Activated CD4-positive, alpha-beta T cell treated with anti-CD3 and anti-CD28 coated beads, Interleukin-2, amount 10 ng/mL, durations not matched to agents 24 days and 14 days (primary cell): ENCODE measurements at places on chromosomes 7 and 10.

DNA sequence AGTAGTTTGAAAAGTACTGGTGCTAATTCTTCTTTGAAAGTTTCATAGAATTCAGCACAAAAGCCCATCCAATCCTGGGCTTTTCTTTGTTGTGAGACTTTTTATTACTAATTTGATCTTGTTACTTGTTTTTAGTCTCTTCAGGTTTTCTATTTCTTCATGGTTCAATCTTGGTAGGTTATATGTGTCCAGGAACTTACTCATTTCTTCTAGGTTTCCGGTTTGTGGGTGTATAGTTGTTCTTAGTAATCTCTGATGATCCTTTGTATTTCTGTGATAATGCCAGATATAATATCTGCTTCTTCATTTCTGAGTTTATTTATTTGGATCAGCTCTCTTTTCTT lies 147.5 kb downstream of the RTKN2 start:
- no peak for DNase-seq

DNA sequence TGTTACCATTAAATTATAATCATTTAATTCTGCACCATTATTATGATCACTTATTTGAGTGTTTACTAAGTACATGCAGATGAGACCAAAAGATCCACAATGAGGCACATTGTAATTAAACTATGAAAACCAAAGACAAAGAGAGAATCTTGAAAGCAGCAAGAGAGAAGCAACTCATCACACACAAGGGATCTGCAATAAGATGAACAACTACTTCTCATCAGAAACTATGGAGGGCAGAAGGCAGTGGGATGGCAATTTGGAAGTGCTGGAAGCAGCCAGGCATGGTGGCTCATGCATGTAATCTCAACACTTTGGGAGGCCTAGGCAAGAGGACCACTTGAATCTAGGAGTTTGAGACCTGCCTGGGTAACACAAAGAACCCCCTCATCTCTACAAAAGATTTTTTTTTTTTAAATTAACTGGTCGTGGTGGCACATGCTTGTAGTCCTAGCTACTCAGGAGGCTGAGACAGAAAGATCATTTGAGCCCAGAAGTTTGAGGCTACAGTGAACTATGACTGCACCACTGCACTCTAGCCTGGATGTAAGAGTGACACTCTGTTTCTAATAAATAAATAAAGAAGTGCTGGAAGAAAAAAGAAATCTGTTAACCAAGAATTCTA lies 47.7 kb downstream of the CDK6 start:
- DNase-seq = no peak

DNA sequence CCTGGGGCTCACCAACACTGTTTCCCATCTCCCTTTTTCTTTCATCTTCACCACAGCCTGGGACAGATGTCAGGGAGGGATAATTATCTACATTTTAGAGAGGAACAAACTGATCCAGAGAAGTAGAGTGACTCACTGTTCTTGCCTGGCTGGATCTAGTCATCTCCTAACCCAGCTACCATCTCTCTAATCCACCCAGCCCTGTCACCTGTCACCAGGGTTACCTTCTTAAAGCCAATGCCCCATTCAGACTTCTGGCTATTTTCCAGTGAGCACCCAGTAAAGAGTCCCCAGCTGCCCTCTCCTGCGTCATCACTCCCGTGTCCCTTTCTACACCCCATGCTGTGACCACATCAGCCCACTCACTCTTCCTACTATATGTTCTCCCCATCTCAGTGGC lies 68.4 kb upstream of the DUSP5 start:
- DNase-seq = no peak

DNA sequence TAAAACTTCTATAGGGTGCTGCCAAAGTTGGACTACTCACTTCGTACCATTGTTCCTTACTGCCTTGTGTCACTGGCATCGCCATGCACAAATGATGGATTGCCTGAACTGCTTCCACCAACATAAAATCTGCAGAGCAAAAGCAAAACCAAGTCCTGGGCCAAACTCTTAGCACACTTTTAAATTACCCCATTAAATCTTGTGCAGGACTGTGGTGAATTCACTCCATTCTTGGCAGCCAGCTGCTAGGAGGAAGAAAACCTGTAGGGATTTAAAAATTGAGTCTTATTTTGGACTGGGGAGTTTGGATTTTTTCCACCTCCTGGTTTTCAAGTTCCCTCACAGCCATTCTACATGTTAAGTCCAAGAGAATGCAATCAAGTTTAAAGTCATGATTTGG lies 646.9 kb downstream of the SORCS3 start:
- no peak for DNase-seq

- no peak for DNase-seq
Measured at GRCh38 chr7:70426249-70426880, 705.6 kb upstream of the GALNT17 start.

DNA sequence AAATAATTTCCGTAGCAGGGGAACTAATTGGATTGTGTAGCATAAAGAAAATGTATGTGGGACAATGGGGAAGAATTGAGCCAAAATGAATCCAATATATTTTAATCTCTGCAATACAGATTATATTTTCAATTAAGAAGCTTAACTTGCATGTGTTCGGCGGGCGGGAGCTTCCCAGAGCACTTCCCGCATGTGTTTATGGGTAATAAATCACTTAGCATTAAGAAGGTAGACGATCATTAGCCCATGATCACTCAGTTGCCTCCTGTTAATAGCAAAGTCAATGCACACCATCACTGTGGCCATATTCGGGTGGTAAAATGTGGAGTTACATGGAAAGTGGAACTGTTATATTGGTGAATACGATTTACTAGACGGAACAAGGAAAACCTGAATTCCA lies 122.9 kb upstream of the INSYN2A start:
- no peak for DNase-seq

DNA sequence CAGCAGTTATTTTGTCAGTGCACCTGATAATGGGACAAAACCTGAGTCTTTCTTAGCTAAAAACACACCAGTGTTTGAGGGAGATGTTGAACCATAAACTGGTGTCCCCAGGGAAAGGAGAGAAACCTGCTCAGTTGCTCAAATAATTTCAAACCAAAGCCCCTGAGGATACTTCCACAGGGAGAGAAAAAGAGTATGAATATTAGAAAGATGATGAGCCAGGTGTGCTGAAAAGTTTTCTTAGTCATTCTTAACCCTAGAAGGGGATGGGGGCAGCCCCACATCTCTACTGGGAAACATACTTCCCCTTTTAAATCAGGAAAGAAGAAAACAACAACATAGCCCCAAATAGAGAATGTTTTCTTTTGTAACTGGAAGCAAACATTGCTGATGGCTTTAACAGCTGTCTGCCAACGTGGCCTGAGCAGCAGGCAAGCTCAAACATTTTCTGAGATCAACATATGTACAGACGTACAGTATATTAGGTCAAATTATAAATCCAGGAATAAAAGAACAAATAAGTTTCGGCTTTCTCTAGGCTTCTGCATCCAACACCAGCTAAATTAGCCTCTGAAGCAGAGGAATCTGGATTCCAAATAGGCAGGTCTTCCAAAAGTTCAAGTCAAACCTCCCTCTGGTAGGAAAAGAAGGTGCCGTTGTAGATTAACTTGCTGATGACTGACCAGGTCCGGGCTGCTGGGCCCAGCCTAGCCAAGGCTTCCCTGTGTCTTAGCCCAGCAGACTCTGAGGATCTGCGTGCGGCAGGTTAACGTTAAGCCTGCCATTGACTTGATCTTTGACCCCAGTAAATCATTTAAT lies 30.5 kb upstream of the FBXW4 start:
- DNase-seq = no peak

GRCh38 chr10:14609178-14609577 lies 165.5 kb downstream of the FAM107B start:
- no peak for DNase-seq

DNA sequence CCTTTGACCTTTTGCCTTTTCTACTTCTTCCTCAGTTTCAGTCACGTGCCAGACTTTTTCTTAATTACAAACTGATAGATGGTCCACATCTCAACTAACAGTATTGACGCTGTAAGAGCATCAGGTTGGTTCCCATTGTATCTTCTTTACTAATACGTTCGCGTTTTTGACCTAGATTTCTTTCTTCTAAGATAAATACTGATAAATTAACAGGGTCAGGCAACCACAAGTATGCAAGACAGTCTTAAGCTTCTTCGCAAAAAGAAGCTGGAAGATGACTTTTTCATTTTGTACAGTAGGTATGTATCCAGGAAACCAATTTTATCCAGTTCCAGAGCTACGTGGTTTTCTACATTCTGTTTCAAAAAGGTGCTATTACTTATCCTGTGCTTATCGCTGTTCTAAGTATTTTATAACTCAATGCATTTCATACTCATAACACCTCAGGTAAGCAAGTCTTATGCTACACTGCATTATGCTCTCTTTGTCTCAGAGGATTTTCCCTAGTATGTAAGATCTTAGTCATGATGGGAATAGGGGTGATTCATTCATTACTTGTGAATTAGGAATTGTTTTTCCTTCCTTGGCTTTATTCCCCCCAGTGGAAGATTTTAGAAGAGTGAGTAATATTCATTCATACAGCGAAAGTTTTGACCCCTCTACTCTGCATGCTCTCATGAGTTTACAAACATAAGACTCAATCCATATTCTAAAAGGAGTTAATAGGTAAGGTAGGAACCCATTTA lies 955 bp downstream of the DUS4L start:
- DNase-seq = no peak

- no peak for DNase-seq
Measured at GRCh38 chr10:9605231-9605630, 1412.4 kb upstream of the CELF2 start.

GRCh38 chr7:89451911-89452310 lies 656.4 kb upstream of the TEX47 start:
- no peak for DNase-seq

- no peak for DNase-seq
Measured at GRCh38 chr10:42976351-42977031, 100.4 kb upstream of the RET start.

DNA sequence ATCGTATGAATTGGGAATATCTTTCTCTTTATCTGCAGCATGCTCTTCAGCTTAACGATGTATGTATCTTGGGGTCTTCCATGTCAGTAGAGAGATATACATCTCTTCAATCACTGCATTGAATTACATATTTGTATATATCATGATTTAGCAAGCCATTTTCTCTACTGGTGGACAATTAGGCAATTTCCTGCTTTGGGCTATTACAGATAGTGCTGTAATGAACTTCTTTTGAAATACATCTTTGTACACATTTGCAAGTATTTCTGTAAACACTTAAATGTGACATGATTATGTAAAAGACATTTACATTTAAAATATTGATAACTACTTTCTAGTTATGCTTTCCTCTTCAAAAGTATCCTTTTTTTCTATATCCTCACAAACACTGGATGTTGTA lies 199.0 kb downstream of the PPP1R9A start:
- no peak for DNase-seq

- DNase-seq = no peak
Measured at GRCh38 chr10:98456043-98456570, 9.4 kb upstream of the HPS1 start.

DNA sequence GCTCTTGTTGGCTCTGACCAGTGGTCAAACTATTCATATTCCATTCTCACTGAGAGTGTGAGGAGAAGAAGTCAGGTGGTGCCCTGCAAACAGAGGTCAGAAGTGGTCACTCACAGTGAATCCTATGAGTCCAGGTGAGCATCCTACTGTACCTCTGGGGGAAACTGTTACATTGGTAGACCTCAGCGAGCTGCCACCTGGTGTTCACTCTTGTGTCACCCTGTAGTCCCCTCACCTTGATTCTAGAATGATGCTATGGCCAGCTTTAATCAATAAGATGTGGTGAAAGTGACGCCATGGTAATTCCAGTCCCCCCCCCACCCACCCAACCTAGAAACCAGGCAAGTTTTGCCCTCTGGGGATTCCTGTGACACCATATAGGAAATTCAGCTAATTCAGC lies 1.2 kb upstream of the AMPH start:
- peak; percentile 36 for DNase-seq

- no peak for DNase-seq
Measured at GRCh38 chr7:106858618-106859532, 6.2 kb upstream of the PIK3CG start.

GRCh38 chr7:15916681-15917380 lies 230.3 kb upstream of the MEOX2 start:
- DNase-seq = no peak

GRCh38 chr10:58508316-58508715 lies 4.4 kb upstream of the BICC1 start:
- no peak for DNase-seq

DNA sequence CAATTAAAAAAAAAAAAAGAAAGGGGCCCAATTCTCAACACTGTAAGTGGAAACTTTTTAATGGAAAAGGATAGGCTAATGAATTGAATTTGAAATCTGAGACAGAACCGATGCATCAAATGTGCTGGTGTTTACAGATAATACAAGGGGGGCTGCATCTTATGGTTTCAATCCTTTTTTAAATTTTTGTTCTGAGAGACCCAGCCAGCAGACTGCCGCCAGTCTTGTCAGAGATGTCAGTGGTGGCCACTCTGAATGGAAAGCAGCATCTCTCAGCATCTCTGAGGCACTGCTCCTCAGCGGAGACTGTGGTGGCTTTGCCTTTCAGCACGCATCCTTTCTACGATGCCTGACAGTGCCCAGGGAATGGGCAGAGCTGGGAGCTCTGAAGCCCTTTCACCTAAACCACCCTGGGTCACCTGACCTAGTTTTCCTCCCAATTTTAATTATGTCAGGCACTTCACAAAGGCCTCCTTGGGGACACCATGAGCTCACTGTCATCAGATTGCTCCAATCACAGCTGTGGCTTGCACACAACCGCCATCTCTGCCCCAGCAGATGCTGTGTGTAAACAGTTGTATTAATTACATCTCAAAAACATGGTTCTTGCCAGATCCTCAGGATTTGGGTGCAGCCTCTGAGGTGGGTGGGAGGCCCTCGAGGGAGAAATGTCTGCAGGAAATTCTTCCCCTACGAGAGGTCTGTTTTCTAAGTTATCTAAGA lies 81.2 kb downstream of the EGFR start:
- no peak for DNase-seq

- DNase-seq = peak; percentile 42
Measured at GRCh38 chr7:21371360-21371759, 56.5 kb upstream of the SP4 start.

DNA sequence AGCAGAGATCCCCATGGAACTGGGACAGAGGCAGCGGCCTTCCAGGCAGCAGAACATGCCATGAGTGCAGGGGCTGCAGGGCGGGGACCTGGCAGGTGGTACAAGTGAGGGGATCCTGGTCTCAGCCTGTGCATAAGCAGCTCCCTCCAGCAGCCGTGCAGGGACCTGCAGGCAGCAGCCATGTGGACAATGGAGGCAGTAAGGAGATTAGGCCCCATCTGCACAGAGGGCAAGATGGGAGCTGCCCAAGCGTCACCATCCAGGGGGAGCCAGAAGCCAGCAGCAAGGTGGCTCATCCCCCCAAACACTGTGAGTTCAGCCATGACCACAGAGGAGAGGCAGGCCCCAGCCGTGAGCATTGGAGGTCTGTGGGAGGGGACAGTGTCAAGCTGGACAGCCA lies 3.1 kb downstream of the DDC start:
- no peak for DNase-seq

DNA sequence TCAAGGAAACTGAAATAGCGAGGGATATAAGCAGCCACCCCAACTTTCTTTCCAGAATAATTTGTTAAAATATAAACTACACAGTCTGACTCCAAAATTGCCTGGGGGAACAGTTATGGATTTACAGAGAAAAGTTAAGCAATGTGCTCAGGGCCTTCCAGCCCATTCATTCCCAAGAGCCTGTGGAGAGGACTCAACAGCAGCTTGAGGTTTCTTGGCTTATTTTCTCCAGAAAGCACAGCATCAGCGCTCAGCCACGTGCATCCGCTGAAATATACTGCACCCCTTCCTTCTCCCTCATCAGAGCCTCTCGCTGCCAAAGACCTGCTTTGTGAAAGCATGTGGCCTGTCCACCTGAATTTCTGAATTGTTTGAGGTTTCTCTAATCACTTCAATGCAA lies 375.2 kb upstream of the VWC2 start:
- DNase-seq = no peak
